Caco-2 (cell line): ENCODE measurements at places on chromosomes 6 and 20.
A peak's percentile ranks its signal among the peaks of the same experiment; 100 is the strongest.

DNA sequence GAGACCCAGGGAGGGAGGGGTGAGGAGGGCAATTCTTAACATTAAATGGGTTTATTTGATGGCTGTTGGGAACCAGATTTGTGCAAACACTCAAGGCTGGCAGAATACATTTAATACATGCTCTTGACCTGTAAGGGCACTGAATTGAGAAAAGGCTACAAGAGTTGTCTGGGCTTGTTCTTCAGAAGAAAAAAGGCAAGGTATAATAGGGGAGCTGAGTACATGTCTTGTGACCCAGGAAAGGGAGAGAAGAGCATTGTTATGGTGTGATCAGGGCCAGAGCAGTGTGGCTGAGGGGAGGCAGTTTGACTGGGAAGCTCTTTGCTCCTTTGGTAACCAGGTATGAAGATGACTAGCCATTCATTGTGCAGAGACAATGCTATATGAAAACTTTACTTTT, 18.9 kb downstream of the KLHL31 start:
- no peaks in the 10 kb centered on the region for H3K36me3 ChIP-seq
- H3K4me1 ChIP-seq: peaks cover 6% of the 10 kb centered on the region; the same call in 1 of the 2 replicates
- H3K27ac ChIP-seq: no peak overlapping the region
- no peak overlapping the region for H3K4me3 ChIP-seq
- H3K27me3 ChIP-seq: no peaks in the 10 kb centered on the region
- no peak for DNase-seq

DNA sequence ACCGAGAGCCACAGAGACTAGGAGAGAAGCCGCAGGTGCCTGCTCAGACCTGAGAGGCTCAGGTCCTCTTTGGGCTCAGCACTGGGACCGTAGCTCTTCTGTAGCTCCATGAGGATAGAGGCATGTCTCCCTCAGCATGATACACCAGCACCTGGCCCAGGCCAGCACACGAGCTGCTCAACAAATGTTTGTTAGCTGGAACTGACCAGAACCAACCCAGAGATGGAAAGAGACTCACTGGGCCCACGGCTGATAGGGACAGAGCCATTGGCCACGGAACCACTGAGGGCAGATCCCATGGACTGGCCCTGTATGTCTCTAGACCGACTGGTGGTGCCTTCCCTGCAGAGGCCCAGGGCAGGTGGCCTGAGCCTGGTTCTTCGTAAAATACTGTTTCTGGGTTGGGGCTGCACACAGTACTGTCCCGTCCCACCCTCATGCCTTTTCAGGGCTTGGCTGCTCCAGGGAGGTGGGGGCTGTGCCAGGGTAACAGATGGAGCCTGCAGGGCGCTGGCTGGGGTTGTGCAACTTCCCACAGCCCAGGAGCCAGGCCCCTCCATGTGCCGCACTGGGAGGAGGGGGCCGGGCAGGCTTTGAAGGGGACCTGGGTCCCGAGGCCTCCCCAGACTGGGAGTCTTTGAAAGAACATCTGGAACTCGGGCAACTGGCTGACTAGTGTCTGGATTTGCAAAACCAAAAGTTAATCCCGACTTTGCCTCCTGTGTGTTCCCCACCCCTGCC, 5.2 kb downstream of the C20orf204 start:
- no peak overlapping the region for H3K27ac ChIP-seq
- peaks cover 22% of the 10 kb centered on the region for H3K4me1 ChIP-seq
- DNase-seq: peak; percentile 54
- no peaks in the 10 kb centered on the region for H3K36me3 ChIP-seq
- H3K4me3 ChIP-seq: no peak overlapping the region

- no peaks in the 10 kb centered on the region for H3K36me3 ChIP-seq
- peaks cover 18% of the 10 kb centered on the region for H3K4me1 ChIP-seq
- DNase-seq: no peak
- H3K27me3 ChIP-seq: no peaks in the 10 kb centered on the region
Measured at GRCh38 chr6:134161041-134161440, 108.6 kb upstream of the SLC2A12 start.

DNA sequence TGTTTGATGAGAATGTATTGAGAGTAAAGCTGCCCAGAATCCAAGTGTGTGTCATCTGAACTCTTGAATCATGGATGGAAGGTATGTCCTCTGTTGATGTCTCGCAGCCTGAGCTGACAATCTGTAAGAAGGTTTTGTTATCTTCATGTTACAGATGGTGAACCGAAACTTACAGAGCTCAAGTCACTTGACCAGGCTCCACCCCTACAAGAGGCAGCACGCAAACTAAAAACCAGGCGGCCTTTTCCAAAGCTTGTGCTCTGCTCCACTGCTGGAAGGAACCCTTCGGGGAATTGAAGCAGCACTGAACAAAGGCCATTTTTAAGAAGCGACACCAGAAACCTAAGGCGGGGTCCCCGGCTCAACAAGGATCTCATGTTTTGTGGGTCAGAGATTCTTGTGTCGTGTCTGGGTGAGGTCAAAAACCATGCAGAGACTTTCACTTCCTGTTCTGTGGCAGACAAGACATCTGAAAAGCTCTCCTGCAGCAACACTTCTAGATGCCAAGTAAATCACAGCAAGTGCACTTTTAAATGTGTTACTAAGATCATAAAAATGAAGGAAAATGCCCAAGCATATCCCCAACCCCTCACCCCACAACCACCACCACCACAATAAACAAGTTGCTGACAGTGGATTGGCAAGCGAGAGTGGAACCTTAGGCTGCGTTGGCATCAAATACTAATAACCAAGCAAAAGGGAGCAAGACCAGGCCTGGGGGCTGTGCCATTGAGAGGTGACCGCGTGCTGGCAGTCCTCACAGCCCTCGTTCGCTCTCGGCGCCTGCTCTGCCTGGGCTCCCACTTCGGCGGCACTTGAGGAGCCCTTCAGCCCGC, 27.3 kb downstream of the NQO2 start:
- DNase-seq: no peak
- no peaks in the 10 kb centered on the region for H3K36me3 ChIP-seq
- no peak overlapping the region for H3K27ac ChIP-seq
- H3K4me3 ChIP-seq: no peak overlapping the region
